ENCODE measurements at places on chromosomes 6 and 20.

DNA sequence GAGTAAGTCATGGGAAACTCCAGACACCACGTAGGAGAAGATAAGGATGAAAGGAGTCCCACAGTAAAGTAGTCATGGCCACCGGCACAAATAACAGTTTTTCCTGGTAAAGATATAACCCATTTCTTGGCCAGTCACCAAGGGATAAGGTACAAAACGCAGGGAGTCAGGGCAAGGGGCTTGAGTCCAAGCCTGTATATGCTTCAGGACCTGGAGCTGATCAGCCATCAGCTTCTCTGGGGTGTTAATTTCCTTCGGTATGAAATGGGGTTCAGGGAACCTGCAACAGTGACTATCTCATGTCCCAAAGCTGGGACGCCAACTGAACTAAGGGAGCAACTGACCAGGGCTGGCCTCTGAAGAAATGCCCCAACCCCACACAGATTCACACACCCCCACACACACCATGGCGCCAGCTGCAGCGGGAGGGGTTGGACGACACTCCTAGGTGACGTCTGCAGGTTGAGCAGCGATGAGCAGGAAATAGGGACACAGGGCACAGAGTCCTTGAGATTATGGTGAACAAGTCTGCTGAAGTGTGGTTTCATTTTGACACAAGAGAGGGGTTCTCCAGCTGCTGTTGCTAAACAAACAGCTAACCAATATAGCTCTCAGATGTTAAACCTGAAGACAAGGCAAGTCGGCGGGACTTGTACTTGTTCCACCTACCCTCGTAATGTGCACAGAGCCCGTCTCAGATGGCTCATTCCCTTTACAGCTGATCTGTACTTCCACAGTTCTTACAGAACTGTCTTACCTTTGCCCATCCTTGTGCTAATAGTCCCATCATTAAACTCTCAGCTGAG lies 7.4 kb upstream of the ADTRP start:
- DNase-seq, result no peak

GRCh38 chr6:23006656-23007055 lies 437.3 kb downstream of the HDGFL1 start:
- DNase-seq, result no peak

- no peak for DNase-seq
These were observed 88.0 kb upstream of the JAG1 start for GRCh38 chr20:10761786-10762185.

DNA sequence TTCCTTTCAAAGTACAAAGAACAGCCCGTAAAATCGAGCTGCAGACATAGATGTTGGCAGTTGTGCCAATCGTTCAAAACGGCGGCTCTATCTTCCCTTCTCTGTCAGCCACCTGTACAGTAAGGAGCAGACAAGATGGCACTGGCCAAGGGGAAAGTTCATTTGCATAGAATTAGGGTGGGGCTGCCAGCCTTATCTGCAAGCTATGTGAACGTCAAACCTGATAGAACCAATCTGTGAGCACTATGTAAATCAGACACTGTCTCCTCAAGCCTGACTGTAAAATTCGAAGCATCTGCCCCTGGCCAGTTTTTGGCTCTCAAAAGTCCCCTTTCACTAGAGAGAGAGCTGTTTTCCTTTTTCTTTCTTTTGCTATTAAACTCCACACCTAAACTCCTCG lies 374.5 kb downstream of the EPM2A start:
- DNase-seq, result no peak

GRCh38 chr6:124964764-124965105 lies 2.5 kb downstream of the RNF217 start:
- no peak for DNase-seq

DNA sequence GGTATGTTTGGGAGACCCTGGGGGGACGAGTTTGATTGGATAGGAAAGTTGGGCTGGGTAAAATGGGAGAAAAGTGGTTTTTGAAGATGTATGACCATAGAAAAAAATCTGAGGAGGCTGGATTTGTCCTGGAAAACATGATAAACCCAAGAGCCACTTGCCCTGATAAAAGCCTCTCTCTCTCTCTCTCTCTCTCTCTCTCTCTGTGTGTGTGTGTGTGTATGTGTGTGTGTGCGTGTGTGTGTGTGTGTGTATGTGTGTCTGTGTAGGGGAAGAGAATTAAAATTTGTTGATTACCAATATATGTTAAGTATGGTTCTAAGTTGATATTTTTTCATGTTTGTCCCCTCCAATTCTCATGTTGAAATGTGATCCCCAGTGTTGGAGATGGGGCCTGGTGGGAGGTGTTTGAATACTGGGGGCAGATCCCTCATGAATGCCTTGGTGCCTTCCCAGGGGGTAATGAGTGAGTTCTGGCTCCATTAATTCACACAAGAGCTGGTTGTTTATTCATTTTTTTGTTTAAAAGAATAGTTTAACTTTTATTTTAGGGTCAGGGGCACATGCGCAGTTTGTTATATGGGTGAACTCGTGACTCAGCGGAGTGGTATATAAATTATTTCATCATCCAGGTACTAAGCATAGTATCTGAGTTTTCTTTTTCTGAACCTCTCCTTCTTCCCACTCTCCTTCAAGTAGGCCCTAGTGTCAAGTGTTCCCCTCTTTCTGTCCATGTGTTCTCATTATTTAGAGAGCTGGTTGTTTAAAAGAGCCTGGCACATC lies 208.8 kb downstream of the TFAP2B start:
- no peak for DNase-seq

DNA sequence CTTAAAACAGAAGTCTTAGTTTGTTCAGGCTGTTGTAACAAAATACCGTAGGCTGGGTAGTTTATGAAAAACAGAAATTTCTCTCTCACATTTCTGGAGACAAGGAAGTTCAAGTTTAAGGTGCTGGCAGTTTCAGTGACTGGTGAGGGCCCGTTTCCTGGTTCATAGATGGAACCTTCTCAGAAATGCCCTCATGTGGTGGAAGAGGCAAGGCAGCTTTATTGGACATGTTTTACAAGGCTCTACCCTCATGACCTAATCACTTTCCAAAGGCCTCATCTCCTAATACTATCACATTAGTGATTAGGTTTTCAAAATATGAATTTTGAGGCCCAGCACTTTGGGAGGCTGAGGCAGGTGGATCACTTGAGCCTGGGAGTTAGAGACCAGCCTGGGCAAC lies 2.4 kb downstream of the HEBP2 start:
- no peak for DNase-seq

GRCh38 chr20:34983995-34984735 lies 28.5 kb downstream of the MYH7B start:
- DNase-seq, result no peak

Measured in globus pallidus (tissue), 1 donor.